Stimulated activated CD4-positive, alpha-beta T cell treated with anti-CD3 and anti-CD28 coated beads, Interleukin-12 subunit alpha, Interleukin-12 subunit beta, amount 100 ng/mL, for 48 hours (primary cell): ENCODE measurements at places on chromosomes 4 and X.

GRCh38 chr4:17981063-17981462, 40.5 kb downstream of the LCORL start:
- DNase-seq = no peak

- DNase-seq = no peak
Measured at GRCh38 chr4:40423735-40424134, 88.6 kb downstream of the CHRNA9 start.

DNA sequence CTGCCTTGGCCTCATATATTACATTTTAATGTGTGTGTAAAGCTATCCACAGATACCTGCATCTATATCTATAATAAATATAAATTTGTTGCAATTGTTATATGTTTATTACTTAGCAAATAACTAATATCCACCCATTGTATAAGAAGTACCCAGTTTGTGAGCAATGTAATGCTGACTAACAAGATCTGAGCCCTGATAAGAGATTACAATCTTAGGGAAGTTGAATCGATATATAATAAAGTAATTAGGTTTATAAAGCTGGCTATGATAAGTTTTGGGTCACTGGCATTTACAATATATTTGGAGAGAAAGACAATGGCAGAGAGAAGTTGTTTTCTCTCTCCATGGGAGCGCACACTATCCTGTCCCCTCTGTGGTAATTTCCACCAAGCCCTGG, 280.6 kb downstream of the NR3C2 start:
- DNase-seq = no peak

DNA sequence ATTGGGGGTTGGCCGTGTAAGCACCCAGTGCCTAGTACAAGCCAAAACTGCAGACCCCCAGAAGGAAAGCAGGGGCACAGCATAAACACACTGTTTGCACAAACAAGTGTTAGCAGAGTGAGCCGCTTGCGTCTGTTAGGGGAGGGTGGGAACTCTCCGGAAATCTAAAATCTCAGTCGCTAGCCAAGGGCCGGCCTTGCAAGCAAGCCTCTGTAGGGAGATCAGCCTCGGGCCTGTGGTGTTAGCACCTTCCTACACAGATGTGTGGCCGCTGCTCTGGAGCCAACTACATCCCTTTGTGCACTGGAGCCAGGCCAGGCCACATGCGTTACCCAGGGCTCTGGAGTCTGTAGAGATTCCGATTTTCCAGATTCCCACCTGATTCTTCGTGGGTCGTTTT, 67.1 kb downstream of the GPR143 start:
- no peak for DNase-seq

DNA sequence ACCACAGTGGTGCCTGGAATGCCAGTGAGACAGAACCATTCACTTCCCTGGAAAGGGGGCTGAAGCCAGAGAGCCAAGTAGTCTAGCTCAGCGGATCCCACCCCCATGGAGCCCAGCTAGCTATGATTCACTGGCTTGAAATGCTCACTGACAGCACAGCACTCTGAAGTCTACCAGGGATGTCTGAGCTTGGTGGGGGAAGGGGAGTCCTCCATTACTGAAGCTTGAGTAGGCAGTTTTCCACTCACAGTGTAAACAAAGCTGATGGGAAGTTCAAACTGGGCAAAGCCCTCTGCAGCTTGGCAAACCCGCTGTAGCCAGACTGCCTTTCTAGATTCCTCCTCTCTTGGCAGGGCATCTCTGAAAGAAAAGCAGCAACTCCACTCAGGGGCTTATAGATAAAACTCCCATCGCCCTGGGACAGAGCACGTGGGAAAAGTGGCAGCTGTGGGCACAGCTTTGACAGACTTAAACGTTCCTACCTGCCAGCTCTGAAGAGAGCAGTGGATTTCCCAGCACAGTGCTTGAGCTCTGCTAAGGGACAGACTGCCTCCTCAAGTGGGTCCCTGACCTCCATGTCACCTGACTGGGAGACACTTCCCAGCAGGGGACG, 32.0 kb downstream of the NAP1L2 start:
- DNase-seq = no peak

GRCh38 chr4:3219761-3220475, 29.0 kb upstream of the MSANTD1 start:
- no peak for DNase-seq

DNA sequence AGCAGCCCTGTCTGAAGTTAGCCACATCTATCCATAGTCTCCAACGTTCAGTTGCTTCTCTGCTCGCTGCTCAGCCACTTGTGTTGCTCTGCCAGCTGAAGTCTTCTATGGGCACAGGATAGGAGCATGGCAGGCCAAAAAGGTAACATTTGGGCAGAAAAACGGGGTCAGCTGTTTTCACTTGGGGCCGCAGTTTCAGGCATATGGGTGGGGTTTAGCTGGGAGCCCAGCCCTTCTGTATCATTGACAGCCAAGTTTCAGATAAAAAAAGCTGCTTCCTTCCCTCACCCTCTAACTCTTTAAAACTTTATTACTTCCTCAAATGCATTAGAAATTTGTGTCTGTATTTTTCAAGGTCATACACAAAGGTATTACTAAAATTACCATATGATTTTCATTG, 18.4 kb upstream of the MANBA start:
- no peak for DNase-seq

DNA sequence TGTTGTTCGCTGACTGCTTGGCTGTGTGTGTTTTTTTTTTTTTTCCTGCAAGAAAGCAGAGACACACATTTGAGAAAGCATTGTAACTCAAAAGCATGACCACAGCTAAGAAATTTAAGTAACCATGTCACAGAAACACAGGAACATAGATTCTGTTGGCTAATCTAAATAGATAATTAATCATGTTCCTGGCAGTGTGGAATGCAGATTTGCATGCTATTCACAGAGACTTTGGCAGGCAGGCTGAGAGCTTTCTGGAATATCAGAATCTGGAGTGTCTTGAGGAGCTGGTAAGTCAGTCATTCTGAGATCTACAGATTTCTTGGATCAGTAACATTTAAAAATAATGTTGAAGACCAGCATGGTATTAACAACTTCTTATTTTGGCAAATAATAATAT, 33.2 kb upstream of the SMS start:
- DNase-seq = no peak

- DNase-seq = no peak
Measured at GRCh38 chrX:6759655-6760375, 224.9 kb upstream of the VCX3A start.

GRCh38 chr4:119299741-119300100, 22.2 kb downstream of the FABP2 start:
- no peak for DNase-seq

- DNase-seq = no peak
Measured at GRCh38 chrX:118286066-118286762, 59.7 kb upstream of the WDR44 start.

GRCh38 chr4:112234952-112235609, 3.5 kb downstream of the AP1AR start:
- DNase-seq = peak; percentile 37

GRCh38 chr4:128350449-128351045, 62.9 kb upstream of the PGRMC2 start:
- DNase-seq = no peak

DNA sequence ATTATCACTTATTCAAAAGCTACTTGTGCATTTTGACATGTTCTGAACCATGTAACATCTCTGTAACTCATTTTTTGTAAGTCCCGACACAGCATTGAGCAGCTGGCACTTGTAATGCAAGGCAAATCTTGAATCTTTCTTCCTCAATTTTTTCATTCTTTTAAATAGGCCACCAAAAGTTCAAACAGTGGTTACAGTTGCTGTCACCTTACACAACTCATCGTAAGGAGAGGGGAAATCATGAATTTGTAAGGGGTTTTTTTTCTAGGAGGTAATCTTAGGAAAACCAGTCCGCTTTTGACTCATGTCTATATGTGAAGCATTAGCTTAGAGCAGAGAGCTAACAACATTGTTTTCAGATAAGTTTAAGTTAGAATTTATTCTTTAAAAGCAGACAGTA, 124.5 kb downstream of the PDLIM5 start:
- no peak for DNase-seq

- no peak for DNase-seq
Measured at GRCh38 chr4:168386002-168386401, 67.5 kb upstream of the DDX60 start.

DNA sequence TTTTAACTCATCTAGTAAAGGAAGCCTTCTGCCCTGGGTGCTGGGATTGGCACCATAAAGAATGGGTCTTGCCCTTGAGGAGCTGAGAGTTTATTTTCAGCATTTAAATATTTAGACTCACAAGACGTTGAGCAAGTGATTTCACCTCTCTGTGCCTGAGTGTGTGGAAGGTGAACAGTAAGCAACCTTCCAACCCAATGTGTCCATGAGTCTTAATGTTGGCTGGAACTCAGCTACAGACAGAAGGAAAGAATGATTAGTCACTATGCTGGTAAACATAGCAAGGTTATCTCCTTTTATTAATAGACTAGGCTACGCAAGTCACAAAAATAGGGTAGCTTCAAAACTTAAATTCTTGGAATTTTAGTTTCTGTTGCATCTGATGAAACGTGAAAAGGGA, 277.4 kb upstream of the GATB start:
- DNase-seq = no peak

- peak; percentile 5 for DNase-seq
Measured at GRCh38 chrX:19964017-19964710, 26.7 kb downstream of the BCLAF3 start.

DNA sequence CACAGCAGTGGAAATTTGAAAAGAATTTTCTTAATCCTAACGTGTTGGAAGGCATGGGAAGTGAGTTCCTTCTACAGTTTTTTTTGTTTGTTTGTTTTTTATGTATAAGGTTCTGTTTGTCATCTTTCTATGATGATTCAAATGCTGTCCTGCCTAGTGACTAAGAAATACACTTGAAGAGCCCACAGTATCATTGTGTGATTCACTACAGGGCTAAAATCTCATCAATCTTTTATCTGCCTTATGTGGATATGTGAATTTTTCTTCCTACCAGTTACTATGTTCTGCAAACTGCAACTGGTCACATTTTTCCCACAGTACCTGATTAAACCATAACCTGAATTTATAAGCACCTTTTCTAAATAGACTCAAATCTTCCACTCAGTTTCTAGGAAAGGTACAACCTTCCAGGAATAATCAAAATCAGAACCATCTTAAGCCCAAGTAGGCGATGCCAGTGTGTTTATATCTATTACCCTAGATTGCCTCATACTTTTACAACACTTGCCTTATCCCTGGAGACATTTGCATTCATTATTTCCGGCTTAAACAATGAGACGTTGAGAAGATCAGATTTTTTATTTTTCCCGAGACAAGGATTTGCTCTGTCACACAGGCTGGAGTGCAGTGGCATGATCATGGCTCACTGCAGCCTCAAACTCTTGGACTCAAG, 214.6 kb upstream of the GALNT7 start:
- DNase-seq = no peak

GRCh38 chr4:62953752-62954151, 1455.5 kb downstream of the TECRL start:
- DNase-seq = no peak
